ENCODE measurements at places on chromosomes 13 and 19. TPM values are rescaled to one million over a fixed set of nuclear protein-coding genes. Genes with fewer than 3 reads are reported as not detected.
A peak's percentile ranks its signal among the peaks of the same experiment; 100 is the strongest.

DNA sequence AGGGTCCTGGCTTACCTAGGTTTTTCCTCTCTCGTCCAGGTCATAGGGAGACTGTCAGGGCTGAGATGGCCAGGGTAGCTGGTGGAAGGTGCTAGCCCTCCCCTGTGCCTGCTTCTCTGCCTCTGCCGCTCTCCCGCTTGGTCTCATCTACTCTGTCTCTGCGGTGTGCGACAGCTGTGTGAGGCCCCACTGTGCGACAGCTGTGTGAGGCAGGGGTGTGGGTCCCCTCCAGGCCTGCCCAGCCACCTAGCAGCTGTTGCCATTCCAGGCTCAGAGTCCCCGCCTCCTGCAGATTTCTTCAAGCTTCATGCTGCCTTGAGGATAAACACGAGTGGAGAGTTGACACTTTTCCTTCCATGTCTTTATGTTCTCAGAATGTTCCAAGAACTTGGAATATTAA, 53.0 kb downstream of the ARHGEF7 start:
- DNase-seq, result no peak

DNA sequence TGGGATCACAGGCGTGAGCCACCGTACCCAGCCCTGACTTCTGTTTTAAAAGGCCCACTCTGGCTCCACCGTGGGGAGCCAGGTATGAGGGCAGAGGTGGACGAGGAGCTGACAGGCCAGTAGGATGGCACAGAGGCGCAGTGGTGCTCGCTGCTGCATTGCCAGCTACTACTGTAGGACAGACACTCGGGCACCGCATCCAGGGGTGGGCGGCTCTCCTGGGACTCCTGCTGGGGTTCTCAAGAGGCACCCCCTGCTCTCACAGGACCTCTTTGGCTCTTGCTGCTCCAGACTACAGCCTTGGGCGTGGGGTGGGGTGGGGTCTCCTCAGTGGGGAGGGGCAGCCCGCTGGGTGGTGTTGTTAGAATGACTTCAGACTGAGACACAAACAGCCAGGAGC, 53.4 kb downstream of the LATS2 start:
- DNase-seq, result peak; percentile 84

DNA sequence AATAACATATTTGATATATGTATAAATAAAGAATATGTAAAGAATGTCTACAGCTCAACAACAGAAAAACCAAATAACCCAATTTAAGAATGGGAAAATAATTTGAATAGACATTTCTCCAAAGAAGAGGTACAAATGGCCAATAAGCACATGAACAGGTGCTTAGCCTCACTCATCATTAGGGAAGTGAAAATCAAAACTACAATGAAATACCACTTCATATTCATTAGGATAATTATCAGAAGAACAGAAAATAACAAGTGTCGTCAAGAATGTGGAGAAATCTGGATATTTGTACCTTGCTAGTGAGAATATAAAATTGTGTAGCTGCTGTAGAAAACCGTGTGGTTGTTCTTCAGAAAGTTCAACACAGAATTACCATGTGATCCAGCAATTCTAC, 8.4 kb upstream of the SUPT20H start:
- DNase-seq, result no peak

DNA sequence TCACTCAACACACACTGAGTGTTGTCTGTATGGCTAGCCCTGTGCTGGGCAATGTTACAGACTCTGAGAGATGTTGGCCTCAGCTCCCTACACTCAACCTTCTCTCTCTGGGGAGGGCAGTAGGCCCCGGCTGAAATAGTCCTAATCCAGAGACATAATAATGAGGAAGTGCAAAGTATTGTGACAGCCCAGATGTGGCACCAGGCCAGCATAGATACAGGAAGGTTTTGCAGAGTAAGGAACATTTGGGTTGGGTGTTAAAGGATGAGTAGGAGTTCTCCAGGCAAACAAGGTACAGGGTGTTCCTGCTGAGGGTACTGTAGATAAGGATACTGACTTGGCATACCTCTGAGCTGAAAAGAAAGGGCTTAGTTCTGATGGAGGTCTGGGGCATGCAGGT, 2.4 kb downstream of the LIN7B start:
- no peak for DNase-seq

KLF12 gene
- total RNA-seq, result 4.8 TPM
